ENCODE measurements at places on chromosomes 2 and 18. TPM values are rescaled to one million over a fixed set of nuclear protein-coding genes. Genes with fewer than 3 reads are reported as not detected.

SGO2 gene
- 0.87 TPM for total RNA-seq

CCDC102B gene
- 4.9 TPM for total RNA-seq

SNTG2 gene
- total RNA-seq = 0.77 TPM

EML4 gene
- 4.7 TPM for total RNA-seq

RELCH gene
- total RNA-seq = 11.5 TPM

PLEKHA3 gene
- 39.9 TPM for total RNA-seq

RNF152 gene
- 10.8 TPM for total RNA-seq

EML6 gene
- 0.59 TPM for total RNA-seq

BOLL gene
- not detected for total RNA-seq

TEKT4 gene
- total RNA-seq = not detected

ZBTB7C gene
- 2.1 TPM for total RNA-seq

SANBR gene
- 6.4 TPM for total RNA-seq

COX5B gene
- total RNA-seq = 1,390 TPM

DSG4 gene
- total RNA-seq = not detected

Measured in left ventricle myocardium superior (tissue), 1 donor.